ENCODE measurements at places on chromosomes 11 and 22.

DNA sequence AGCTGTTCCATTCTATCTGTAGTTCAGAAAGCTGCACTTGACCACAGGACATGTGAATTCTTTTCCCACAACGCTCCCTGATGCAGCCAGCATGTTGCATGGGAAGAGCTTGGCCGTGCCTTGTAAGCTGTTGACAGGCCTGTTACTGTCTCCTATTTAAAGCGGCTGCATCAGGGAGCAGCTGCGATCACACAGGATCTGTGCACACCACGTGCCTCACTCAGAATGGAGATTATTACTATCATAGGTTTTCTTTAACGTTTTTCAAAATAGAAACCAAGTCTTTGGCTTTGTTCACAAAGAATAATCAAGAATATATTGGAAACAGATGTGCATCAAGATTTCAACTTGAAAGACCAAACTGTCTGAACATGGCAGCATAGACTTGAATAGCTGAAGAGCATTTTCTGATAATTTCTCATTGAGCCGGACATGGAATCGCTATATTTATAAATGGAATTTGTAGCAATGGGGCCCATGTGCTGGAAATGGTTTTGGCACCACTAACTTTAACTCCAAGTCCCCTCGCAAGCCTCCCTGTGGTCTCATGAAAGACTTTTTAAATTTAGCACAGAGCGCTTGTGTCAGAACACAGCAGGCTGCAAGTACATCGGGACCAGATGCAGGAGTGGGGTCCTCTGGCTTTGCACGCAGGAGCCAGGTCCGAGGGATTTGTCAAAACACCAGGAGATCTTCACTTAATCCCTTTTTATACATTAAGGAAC is 40.8 kb upstream of the MYO18B start:
- DNase-seq: no peak

- no peak for DNase-seq
Observed at GRCh38 chr11:48090174-48090573, 109.8 kb downstream of the PTPRJ start.

DNA sequence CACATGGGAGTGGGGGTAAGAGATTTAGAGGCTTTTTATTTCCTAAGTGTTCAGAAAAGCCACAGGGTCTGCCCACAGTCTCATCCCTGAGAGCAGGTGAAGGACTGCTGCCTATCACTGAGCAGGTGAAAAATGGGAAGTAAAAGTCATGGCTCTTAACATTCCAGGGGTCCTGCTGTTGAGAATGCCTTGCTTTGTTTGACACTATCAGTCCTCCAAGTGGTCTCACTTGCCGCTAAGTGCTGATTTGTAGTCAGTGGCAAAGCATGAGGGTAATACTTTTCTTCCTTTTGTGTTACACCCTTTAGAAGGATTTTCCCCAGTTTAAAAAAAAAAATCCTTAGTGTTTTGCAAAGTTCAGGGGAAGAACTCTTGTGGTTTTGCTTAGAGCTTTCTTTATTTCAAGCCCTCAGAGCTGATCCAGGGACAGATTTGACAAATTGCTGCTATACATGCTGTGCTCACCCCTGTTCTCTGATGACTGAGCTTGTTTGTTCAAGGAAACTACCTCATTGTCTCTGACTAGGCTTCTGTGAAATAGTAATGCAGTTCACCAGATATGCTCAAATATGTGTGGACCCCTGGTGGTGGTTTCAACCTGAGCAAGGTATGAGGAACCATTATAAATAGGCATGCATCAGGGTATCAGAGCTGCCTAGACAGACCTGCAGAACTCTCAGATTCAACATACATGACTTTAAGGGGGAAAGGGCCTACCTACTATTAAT is 141.0 kb downstream of the ARHGAP42 start:
- no peak for DNase-seq

DNA sequence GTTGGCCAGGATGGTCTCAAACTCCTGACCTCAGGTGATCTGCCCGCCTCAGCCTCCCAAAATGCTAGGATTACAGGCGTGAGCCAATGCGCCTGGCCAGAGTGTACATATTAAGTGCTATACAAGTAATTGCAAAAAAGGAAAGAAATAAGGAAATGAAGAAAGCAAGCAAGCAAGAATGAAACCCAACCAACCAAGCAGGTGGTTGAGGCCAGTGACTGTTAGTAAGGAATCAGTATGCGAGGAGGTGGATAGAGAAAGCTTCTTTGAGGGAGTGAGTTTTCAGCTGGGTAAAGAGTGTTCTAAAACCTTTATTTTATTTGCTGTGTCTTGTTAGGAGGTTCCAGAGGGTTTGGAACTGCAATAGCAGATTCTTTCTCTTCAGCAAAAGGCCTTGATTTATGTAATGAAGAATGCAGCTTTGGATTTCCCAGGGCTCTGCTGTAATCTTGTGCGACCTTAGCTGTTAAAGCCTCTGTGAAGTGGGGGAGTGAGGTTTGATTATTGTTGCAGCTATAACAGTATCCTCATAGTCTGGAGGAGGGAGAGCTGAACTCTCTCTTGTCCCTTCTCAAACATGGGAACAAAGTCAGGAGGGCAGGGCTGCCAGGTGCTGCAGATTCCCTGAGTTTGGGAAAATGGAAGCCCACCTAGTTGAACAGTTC is 5.7 kb downstream of the AMPD3 start:
- DNase-seq: no peak

Data from stimulated activated CD4-positive, alpha-beta T cell treated with anti-CD3 and anti-CD28 coated beads, TNF-alpha, amount 100 ng/mL, for 48 hours (primary cell).